ENCODE measurements at places on chromosomes 3 and 15.

- DNase-seq = no peak
These were observed 168.4 kb upstream of the CADPS start for GRCh38 chr3:63043631-63044030.

- no peak for DNase-seq
These were observed 138.9 kb downstream of the IGF1R start for GRCh38 chr15:98787194-98787593.

DNA sequence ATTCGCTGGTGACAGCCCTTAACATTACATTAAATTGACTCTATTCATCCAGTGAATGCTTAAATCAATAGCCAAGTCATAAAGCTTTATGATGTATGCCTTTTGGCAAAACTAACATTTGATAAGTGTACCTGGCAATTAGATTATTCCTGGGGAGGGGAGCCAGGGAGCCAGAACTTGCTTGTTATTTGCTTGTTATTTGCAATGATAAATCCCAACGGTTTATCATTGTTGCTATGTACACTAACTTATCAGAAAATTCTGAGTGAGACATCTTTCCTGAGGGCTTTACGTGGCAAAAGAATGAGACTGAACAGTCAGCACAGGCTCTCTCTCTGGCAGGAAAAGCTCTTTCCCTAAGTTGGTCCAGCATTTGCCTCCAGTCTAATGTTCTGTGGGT is 35.8 kb upstream of the FBN1 start:
- no peak for DNase-seq

DNA sequence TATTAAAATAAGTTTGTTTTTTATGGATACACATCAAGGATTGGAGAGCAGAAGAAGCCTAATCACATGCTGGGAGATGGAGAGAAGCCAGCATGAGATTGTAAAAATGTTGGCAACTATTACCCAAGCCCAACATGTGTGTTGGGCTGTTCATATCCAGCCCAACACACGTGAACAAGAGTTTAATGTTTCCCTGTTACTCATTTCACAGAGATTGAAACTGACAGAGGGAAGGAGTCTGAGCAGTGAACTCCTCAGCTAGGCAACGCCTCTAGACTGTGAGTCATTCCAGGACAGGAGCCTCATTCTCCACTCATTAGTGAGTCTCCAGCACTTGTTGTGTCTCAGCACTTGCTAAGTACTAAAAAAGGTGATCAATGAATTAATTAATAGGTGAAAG is 43.2 kb upstream of the CMSS1 start:
- no peak for DNase-seq

- peak; percentile 28 for DNase-seq
These were observed 1.1 kb downstream of the BLM start for GRCh38 chr15:90718232-90718631.
